ENCODE measurements at places on chromosomes 4 and X.

- no peak overlapping the region for H3K4me3 ChIP-seq
- no peak for DNase-seq
Observed at GRCh38 chr4:136637071-136637777, 895.1 kb downstream of the PCDH18 start.

GRCh38 chrX:103101299-103102042, 8.5 kb upstream of the NXF3 start:
- no peak overlapping the region for H3K27ac ChIP-seq
- no peak for DNase-seq
- no peaks in the 10 kb centered on the region for H3K36me3 ChIP-seq
- no peak overlapping the region for H3K4me3 ChIP-seq
- H3K27me3 ChIP-seq = no peaks in the 10 kb centered on the region

GRCh38 chrX:21770631-21771321, 12.9 kb upstream of the SMPX start:
- DNase-seq = no peak
- no peak overlapping the region for H3K4me3 ChIP-seq
- peaks cover 6% of the 10 kb centered on the region for H3K36me3 ChIP-seq
- H3K4me1 ChIP-seq = peaks cover 16% of the 10 kb centered on the region
- H3K27ac ChIP-seq = no peak overlapping the region

DNA sequence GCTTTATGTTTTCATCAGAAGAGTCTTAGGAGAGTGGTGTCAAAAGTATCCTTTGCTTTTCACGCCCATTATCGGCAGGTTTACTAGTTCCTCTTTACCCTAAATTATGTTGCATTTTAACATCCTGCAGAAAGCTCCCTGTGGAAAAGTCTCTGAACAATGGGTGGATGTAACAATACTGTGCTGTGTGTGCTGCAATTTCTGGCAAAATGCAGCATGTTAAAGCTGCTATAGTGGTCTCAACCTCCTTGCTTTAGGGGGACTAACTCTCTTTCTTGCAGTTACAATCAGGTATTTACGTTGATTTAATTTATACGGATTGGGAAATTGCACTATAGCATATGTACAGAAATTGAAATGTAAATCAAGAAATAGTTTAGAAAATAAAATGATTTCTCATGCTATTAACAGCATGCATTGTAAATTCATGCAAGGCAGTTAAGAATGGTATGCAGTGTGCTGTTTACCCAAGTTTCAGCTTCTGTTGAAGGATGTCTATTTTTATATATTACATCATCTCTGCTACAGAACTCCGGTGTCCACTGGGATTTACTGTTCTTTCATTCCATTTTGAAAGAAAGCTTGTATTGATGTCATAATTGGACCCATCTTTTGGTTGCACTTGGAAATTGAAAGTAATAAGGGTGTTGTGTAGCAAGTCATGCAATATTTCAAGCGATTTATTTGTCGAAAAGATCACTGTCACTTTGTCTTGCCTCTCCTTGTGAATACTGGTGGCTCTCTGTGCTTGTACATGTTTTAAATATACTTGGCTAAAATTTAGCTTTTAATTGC, 145.7 kb downstream of the RAPGEF2 start:
- H3K4me1 ChIP-seq = peaks cover 8% of the 10 kb centered on the region
- no peaks in the 10 kb centered on the region for H3K27me3 ChIP-seq
- no peak for DNase-seq
- no peak overlapping the region for H3K27ac ChIP-seq
- peak overlapping the region; percentile 8 for H3K4me3 ChIP-seq
- peaks cover 4% of the 10 kb centered on the region for H3K36me3 ChIP-seq

- peaks cover 5% of the 10 kb centered on the region for H3K4me1 ChIP-seq
- H3K27me3 ChIP-seq = no peaks in the 10 kb centered on the region
- no peak overlapping the region for H3K4me3 ChIP-seq
- peaks cover 28% of the 10 kb centered on the region for H3K36me3 ChIP-seq
- DNase-seq = no peak
- no peak overlapping the region for H3K27ac ChIP-seq
Observed at GRCh38 chrX:55008571-55009358, 8.6 kb downstream of the APEX2 start.

GRCh38 chrX:27309406-27309805, 153.7 kb downstream of the PPP4R3C start:
- no peak for DNase-seq
- no peaks in the 10 kb centered on the region for H3K36me3 ChIP-seq
- no peak overlapping the region for H3K27ac ChIP-seq
- H3K4me1 ChIP-seq = no peaks in the 10 kb centered on the region
